ENCODE measurements at places on chromosomes 12 and 14.
A peak's percentile ranks its signal among the peaks of the same experiment; 100 is the strongest.

DNA sequence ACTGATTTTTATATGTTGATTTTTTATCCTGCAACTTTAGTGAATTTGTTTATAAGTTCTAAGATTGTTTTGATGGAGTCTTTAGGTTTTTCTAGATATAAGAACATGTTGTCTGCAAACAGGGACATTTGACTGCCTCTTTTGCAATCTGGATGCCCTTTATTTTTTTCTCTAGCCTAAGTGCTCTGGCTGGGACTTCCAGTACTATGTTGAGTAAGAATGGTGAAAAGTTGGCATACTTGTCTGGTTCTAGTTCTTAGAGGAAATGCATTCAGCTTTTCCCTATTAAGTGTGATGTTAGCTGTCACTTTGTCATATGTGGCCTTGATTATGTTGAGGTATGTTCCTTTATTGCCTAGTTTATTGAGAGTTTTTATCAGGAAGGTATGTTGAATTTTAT is 68.1 kb downstream of the ERC1 start:
- no peak for DNase-seq

- DNase-seq = no peak
Observed at GRCh38 chr14:36214476-36215216, 38.1 kb upstream of the PTCSC3 start.

- no peak for DNase-seq
Observed at GRCh38 chr14:97095269-97095668, 298.1 kb downstream of the VRK1 start.

DNA sequence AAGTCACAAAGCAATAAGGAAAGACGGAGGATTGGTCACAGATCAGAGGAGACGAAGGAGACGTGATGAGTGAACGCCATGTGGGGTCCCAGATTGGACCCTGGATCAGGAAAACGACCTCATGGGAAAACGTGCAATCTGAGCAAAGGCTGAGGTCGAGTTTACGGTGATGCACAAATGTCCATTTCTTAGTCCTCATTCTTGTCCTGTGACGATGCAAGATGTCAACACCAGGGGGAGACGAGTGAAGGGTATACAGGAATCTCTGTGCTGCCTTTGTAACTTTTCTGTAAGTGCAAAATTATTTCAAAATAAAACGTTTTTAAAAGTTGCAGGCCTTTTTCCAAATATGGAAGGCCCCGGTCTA is 329.8 kb downstream of the MED13L start:
- no peak for DNase-seq

- no peak for DNase-seq
Observed at GRCh38 chr12:99054601-99055128, 409.6 kb downstream of the APAF1 start.

DNA sequence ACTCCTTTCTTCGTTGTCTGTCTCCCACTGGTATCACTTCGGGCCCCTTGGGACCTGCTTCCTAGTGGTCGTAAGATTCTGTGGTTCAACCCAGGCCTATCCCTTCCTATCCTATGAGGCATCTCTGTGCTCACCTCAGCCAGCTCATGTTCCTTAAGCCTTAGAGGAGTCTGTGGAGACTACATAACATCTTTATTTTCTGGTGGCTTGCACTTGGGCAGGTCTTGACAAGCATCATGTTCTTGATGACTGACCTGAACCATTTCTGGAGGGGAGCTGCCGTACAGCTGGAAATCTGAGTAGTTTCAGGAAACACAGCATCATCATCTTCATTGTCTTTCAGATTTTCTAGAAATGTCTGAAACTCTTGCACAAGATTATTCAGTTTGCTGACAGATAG is 69.3 kb downstream of the PPFIBP1 start:
- DNase-seq = no peak

- peak; percentile 67 for DNase-seq
Observed at GRCh38 chr12:575948-576614, 87.2 kb downstream of the NINJ2 start.

GRCh38 chr12:127936463-127936862 is 330.5 kb upstream of the TMEM132C start:
- DNase-seq = no peak

- DNase-seq = no peak
Observed at GRCh38 chr14:35331605-35332516, 39.7 kb downstream of the PSMA6 start.

DNA sequence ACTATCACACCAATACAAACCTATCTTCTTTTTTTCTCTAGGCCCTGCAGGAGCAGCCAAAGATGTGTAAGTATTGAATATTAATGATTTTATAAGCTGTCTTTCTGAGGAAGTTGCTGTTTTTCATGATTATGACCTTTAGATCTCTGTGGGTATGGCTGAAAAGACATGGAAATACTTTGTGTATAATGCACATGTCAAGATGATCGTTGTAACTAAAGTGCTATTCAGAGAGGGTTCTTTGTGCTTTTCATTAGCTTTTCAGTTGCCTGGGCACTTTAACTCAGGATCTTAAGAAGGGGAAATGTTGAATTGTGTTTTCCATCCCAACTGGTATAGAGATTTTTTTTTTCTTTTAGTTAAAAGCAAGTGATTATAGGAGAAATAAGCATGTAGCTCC is 18.1 kb downstream of the C12orf75 start:
- no peak for DNase-seq

- no peak for DNase-seq
Observed at GRCh38 chr14:93146119-93146518, 30.4 kb upstream of the ITPK1 start.

- no peak for DNase-seq
Observed at GRCh38 chr12:4134448-4135263, 138.9 kb upstream of the CCND2 start.

DNA sequence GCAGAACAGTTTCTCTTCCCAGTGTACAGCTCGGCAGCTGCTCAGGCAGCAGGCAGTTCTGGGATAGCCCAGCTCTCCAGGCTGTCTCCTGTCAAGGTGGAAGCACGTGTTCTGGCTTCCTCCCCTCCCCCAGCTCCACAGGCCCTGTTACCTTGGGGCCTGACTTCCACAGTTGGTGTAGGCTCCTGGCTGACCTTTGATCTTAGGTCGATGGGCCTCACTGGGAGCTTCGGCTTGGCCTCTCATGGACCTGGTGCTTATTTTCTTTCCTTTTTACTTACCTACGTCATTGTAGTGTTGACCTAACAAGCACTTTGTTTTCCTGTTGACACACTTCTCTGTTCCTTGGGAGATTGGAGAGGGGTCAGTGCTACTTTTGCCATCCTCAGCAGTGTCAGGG is 17.0 kb downstream of the DLST start:
- DNase-seq = no peak

- no peak for DNase-seq
Observed at GRCh38 chr12:34350092-34351041, 328.1 kb downstream of the ALG10 start.

GRCh38 chr12:113135178-113136127 is at the start of gene RASAL1:
RASAL1 (minus strand) TSS chr12:113135761; CDS start chr12:113135462, 299 bp downstream.
- DNase-seq = peak; percentile 21

- no peak for DNase-seq
Observed at GRCh38 chr12:28355161-28355560, 164.9 kb downstream of the CCDC91 start.

DNA sequence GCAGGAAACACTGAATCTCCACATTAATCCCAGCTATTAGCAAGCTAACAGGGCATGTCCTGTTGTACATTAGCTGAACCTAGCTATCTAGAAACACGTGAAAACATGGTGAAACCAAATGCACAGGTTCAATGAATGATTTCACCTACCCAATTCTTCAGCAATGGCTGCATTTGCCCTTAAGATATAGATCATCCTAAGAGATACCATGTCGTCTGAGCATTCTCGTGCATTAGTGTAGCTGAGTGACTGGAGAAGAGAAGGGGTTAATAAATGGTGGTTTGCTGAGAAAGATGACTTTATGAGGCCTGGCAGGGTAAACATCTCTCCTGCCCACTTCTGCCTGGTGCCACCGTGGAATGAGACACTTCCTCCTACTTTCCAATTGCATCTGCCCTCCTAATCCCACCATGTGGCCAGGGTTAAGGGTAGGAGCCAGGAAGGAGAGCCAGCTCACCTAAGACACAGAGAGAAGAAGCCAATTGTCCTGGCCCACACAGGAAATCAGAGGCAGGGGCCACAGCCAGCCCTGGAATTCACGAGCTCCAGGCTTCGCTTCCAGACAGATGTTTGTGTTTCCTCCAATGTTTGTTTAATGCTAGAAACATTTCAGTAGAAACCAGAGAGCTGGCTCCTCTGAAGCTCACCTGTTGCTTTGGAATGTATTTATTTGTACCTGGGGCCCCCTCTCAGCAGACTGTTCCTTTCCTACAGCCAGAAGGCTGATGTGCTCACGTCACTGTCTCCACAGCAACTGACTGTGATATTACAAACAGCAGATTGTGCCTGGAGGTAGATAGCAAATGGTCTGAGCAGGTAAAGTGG is 126.0 kb upstream of the PARP11 start:
- no peak for DNase-seq

GRCh38 chr12:93892423-93893268 is 215.5 kb downstream of the CRADD start:
- no peak for DNase-seq

- no peak for DNase-seq
Observed at GRCh38 chr14:74661726-74662450, 49.9 kb upstream of the LTBP2 start.

- DNase-seq = no peak
Observed at GRCh38 chr12:77231501-77231918, 166.1 kb upstream of the E2F7 start.

DNA sequence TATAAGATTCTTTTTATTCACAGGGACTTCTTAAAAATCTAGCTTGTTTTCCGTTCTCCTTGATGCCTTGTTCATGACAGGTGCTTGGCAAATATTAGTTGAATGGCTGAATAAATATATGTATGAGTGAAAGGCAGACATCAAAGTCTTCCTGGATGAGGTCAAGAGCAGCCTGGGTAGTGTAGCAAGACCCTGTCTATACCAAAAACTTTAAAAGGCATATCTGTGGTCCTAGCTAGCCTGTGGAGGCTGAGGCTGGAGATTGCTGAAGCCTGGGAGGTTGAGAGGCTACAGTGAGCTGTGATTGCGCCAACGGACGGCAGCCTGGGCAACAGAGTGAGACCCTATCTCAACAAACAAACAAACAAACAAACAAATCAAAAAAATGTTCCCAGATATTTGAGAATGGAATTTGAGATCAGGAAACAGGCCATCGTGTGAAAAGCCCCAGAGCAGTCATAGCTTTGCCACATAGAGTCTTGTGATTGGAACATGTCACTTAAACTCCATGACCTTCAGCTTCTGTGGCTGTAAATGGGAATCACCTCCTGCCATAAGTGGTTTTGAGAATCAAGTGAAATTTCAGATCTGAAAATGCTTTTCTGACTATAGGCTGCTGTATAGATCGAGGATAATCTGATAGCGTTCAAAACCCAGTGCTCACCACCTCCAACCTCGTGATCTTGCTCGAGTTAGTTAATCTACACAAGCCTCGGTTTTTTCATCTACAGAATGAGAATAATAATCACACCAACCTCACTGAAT is 64.3 kb downstream of the ZFP36L1 start:
- no peak for DNase-seq

GRCh38 chr12:62683776-62684569 is 217.3 kb downstream of the MON2 start:
- no peak for DNase-seq

GRCh38 chr12:54997929-54998522 is 13.5 kb upstream of the TESPA1 start:
- no peak for DNase-seq

GRCh38 chr14:22577334-22577908 is 11.6 kb downstream of the DAD1 start:
- DNase-seq = no peak

DNA sequence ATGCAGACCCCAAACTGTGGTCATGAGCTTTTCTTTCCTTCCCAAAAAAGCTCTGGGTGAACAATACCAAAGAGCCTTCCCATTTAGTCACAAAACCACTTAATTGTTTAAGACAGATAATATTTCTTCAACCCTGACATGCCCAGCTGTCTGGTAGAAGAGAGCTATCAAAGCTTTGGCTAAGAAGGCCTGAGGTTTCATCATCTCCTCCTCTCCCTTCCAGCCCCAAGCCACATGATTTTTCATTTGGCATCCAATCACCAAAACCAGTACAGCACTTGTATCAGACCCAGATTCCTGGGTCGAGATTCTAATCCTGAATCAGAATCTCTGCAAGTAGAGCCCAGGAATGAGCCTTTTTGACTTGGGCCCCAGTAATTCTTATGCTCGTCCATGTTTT is 199.6 kb upstream of the TMEM260 start:
- DNase-seq = no peak

DNA sequence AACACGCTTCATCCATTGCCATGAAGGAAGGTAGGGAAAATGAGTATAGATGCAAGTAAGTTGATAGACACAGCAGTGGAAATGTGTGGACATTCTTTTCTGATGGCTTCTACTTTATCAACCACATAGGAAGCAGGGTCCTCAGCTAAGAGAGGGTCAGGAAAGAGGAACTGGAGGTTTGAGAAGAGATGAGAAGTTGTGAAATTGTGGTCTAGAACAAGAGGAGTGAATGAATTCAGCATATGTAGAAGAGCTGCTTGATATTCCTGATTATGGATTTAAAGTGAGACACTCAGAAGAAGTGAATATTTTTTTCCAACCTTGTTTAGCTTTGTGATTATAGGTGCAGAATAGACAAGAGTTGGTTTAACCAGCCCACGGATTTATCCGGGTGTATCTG is 128.5 kb downstream of the SLC15A5 start:
- DNase-seq = no peak

- DNase-seq = no peak
Observed at GRCh38 chr12:39272871-39273655, 169.9 kb downstream of the KIF21A start.

- DNase-seq = no peak
Observed at GRCh38 chr12:5222729-5223128, 179.1 kb downstream of the KCNA5 start.

- DNase-seq = no peak
Observed at GRCh38 chr14:103140316-103141109, 17.3 kb downstream of the TNFAIP2 start.

DNA sequence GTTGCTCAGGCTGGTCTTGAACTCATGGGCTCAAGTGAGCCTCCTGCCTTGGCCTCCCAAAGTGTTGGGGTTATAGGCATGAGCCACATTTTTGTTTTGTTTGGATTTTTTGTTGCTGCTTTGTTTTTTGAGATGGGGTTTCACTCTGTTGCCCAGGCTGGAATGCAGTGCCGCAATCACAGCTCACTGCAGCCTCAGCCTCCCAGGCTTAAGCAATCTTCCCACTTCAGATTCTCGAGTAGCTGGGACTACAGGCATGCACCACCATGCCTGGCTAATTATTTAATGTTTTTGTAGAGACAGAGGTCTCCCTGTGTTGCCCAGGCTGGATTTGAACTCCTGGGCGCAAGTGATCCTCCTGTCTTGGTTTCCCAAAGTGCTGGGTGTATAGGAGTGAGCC is 5.7 kb upstream of the PLEK2 start:
- no peak for DNase-seq

Measured in stimulated activated CD8-positive, alpha-beta memory T cell treated with anti-CD3 and anti-CD28 coated beads, Interleukin-12 subunit alpha, Interleukin-12 subunit beta, amount 100 ng/mL, for 1 hour (primary cell).